ENCODE measurements at places on chromosomes 4 and X.

DNA sequence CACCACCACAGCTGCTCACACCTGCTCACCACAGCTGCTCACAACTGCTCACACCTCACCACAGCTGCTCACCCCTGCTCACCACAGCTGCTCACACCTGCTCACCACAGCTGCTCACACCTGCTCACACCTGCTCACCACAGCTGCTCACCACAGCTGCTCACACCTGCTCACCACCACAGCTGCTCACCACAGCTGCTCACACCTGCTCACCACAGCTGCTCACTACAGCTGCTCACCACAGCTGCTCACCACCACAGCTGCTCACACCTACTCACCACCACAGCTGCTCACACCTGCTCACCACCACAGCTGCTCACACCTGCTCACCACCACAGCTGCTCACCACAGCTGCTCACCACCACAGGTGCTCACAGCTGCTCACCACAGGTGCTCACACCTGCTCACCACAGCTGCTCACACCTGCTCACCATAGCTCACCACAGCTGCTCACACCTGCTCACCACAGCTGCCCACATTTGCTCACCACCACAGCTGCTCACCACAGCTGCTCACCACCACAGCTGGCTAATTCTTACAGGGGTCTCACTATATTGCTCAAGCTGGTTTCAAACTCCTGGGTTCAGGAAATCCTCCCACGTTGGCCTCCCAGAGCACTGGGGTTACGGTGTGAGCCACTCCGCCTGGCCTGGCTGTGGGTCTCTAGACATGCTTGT is 30.4 kb upstream of the CPLX1 start:
- no peak for DNase-seq

- DNase-seq, result no peak
These were observed 23.4 kb downstream of the LANCL3 start for GRCh38 chrX:37594755-37595382.

DNA sequence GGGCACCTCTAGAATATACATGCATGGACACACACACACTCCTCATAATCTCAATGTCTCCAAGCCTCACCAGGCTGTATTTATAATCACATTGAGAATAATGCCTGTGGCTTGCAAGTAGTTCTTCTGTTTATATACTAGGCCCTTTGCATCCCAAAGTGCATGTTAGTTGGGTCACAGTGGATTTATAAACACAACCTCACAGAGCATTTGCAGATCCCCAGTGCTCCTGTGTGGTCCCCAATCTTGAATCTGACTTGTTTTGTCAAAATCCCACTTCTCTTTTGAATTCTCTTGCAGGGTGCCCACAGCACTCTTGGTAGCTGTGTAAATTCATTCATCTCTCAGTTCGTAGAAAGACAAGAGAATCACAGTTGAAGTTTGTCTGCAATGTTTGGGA is 49.6 kb upstream of the PROM1 start:
- DNase-seq, result no peak

- DNase-seq, result no peak
These were observed 9.6 kb downstream of the KDM6A start for GRCh38 chrX:44882635-44883034.

DNA sequence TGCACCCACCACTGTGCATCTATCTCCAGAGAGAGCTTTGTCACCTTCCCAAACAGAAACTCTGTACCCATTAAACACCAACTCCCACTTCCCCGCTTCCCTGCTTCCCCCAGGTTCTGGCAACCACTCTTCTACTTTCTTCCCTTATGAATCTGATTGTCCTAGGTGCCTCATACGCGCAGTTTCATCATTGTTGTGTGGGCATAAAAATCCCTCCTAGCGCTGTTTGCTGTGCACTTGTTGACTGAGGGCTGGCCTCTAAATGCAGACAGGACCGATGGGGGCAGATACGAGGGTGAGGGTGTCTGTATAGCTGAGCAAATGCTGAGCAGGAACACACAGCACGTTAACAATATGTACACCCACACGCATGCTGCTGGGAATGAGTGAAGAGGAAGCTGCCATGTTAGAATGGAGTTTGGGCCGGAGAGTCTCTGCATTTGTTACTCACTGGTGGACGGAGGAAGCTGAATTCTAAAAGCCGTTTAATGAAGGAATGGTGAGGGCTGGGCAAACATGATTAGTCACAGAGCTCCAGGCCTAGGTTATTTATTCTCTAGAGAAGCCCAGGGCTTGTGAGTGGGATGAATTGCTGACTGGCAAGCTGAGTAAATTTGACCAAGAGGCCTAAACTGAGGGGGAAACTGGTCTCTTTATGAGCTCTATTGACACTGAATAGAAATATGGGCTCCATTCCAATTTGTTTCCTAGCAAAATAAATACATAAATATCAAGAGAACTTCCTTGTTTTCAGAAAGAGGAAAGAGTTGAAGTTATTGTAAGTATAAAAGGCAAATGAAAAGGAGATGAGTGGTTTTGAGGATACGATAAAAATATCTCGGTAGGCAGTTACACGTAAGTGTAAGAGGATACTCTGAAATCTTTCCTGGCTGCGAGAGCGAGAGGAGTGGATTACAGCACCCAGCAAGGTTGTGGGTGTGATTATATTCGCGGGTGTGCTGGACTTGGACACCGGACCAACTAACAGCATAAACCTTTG is 95.9 kb upstream of the RPS6KA3 start:
- DNase-seq, result peak; percentile 99

DNA sequence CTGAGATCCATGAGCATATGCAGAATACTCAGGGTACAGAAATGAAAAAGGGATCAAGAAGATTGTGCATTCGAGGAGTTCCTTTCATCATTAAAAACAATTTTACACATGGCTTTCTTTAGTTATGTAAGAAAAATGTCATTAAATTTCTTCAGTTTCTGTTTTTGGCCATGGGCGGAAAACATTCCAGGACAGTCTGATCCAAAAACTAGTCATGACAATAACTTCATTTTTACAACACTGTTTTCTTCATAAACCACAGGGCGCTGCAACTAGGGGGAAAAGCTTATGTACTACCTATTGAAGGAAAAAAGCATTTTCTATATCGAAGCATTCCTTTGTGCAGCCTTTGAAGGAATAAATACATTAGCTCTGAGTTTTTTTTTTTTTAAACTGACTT is 28.2 kb downstream of the IL13RA1 start:
- DNase-seq, result no peak

- no peak for DNase-seq
These were observed 66.2 kb upstream of the AFAP1 start for GRCh38 chr4:8005814-8006215.

GRCh38 chr4:183201331-183201730 is 102.3 kb downstream of the WWC2 start:
- no peak for DNase-seq

- DNase-seq, result no peak
These were observed 311.1 kb upstream of the SLC7A11 start for GRCh38 chr4:138553001-138553845.

DNA sequence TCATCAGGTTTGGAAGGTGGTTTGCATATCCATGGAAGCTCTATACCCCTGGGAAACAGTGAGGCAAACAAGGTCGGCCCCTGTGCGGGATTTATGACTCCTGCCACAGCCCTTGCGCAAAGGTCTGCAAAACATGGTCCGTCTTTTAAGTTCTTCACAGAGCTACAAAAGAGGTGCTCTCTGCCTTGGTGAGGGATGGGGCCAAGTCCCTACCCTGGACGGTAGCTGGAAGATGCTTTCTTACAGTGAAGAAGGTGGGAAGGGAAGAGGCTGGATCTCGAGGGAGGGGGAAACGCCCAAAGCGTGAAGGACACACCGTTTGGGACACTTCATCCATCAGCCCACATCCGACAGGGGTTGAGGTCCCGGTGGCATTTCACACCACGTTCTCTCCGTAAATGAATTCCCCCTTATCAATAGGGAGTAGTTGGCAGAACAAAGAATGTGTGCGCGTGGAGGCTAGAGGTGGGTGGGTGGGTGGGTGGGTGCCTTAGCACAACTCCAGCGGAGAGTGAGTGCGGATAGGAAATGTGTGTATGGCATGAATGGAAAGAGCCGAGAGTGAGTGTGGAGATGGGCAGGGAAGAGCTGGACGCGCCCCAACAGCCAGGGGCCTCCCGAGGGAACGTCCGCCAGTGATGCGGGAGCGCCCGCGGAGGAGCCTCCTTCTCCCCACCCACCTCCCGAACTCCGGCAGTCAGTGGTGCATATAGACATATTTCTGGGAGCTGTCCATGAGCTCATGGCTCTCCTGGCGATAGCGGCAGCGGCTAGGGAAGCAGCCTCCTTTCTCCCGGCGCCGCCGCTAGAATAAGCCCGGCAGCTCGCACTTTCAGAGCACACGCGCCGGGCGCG is 68.3 kb downstream of the LARP7 start:
- peak; percentile 47 for DNase-seq

All from NCI-H1092 treated with DMSO at 0.1 percent for 48 hours (cell line).